Fibroblast of skin of left quadriceps (primary cell): ENCODE measurements at places on chromosomes 4 and X.

DNA sequence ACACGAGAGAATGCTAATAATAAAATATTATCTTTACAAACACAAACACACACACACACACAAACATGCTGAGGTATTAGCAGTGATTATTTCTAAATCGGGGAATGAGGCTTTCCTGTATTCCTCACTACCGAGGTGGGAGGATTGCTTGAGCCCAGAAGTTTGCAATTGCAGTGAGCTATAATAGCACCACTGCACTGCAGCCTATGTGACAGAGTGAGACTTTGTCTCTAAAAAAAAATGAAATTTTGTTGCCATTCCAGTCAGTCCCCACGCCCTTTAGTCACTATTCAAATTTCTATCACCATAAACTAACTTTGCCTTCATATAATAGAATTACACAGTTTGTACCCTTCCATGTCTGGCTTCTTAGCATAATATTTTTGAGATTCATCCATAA, 456.5 kb upstream of the CPEB2 start:
- no peak for DNase-seq

- DNase-seq: no peak
These were observed 194.3 kb downstream of the SOWAHB start for GRCh38 chr4:76703676-76704075.

GRCh38 chrX:74160358-74160757, 143.6 kb upstream of the ZCCHC13 start:
- no peak for DNase-seq

GRCh38 chrX:130975947-130976346, 72.9 kb upstream of the ENOX2 start:
- DNase-seq: peak; percentile 32

DNA sequence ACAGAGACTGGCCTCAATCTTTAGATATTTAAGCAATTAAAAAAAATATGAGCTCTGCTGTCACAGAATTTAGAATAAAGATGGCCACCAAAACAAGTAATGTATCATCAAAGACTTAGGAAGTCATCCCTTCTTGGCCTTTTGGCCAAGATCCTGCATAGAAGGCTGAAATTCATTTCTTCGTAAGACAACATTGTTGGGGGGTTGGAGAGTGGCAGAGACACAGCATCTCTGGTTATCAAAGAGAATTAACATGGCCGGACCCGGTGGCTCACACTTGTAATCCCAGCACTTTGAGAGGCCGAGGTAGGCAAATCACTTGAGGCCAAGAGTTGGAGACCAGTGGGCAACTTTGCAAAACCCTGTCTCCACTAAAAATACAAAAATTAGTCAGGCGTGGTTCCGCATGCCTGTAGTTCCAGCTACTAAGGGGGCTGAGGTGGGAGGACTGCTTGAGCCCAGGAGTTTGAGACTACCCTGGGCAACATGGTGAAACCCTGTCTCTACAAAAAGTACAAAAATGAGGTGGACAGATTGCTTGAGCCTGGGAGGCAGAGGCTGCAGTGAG, 4.0 kb downstream of the PPM1K start:
- DNase-seq: no peak

- DNase-seq: no peak
These were observed 10.7 kb upstream of the YIPF7 start for GRCh38 chr4:44661940-44662622.

- no peak for DNase-seq
These were observed 115.9 kb downstream of the MAGEC2 start for GRCh38 chrX:142089193-142089592.

DNA sequence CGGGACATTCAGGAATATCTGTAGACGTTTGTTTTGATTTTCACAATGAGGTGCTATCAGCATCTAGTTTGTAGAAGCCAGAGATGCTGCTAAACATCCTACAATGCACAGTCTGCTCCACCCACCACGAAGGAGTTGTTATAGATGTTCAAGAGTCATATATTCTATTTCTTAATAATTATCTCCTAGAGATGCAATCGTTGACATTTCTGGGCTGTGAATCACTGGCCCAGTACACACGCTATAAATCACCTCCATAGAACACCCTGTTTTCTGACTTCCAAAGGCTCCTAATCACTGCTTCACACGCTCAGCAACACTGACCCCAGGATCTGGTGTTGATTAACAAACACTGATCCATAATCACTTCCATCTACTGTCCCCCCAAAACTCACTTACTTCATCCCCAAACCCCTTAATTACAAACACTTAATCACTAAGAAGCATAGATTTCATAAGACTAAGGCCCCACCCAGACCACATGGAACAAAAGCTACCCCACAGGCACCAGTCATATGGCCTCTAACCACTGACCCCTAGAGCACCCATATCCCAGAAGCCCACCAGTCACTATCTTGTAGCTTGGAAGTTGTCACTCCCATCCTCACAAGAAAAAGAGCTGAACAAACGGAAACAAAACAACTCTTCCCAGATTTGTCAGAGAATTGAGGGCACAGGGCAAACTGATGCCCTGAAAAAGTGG, 31.7 kb upstream of the ZNF41 start:
- peak; percentile 74 for DNase-seq
